ENCODE measurements at places on chromosomes 7 and 10.

- no peak for DNase-seq
Observed at GRCh38 chr10:75665707-75666106, 234.3 kb downstream of the LRMDA start.

DNA sequence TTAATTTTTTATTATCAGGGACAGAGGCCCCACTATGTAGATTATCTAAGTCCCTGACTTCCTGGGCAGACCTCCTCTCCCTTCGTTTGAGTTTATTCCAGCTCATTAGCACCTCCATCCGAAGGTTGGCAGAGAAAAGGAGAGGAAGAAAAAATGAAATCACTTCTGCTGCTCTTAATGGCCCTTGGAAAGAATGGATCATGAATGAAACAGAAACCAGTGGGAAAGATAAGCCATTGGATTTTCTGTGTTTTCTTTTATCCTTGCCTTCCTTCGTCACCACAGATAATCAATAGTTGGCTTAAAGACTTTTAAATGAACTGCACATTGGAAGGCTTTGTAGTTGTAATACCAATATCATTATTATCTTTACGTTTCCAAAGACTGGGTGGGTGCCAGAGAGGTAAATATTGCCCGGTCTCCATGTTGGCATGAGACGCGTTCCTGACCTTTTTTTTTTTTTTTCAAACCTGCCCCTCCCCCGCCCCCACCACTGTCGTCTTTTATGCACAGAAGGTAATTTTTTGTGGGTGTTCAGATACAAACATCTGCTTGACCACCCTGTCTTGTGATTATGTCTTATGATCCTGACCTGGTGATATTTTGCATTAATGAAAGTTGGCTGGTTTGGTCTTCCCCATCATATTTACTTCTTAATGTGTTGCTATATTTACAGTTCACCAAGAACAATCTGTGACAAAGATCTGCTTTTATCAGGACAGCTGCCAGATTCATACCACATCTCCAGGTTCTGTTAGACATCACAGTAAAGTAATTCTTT, 116.8 kb downstream of the ARID5B start:
- DNase-seq: no peak

DNA sequence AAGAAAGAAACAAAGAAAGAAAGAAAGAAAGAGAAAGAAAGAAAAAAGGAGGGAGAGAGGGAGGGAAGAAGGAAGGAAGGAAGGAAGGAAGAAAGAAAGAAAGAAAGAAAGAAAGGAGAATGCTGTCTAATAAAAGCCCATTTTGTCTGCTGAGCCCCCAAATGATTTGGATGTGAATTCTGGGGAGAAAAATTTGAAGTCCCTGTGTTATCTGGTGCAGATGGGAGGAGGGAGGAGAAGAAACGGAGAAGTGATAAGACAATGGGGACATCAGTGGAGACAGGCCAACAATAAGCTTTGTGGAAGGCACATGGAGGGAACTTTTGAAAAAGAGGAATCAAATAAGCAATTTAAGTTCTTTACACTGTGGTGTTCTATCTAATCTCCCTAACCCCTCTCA, 24.6 kb upstream of the TMEM273 start:
- DNase-seq: no peak

DNA sequence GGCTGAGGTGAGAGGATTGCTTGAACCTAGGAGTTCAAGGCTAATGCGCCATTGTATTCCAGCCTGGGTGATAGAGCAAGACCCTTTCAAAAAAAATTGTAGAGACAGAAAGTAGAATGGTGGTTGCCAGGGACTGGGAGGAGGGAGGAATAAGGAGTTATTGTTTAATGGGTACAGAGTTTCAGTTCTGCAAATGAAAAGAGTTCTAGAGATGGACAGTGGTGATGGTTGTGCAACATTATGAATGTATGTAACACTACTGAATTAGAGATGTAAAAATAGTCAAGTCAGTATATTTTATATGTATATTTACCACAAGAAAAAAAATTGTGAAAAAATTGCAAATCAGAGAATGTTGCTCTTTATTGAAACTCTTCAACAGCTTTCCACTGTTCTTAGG, 266.5 kb upstream of the NPY start:
- no peak for DNase-seq

DNA sequence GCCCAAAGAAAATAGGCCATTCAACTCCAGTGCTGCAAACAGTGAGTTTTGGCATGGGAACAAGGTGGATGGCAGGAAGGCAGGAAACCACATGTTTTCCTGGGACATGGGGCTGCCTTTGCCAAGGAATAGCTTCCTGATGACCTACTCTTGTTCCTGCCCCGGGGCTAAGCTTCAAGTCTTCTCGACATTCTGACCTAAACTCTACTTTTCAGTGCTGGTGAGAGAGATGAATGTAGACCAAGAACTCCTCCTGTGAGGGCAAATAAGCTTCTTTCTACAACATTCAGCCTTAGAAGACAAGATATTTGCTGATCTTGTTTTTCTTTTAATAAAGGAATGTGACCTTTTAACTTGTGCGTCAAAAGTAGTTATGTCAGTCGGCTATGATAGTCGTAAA, 199.0 kb downstream of the GPR37 start:
- no peak for DNase-seq

DNA sequence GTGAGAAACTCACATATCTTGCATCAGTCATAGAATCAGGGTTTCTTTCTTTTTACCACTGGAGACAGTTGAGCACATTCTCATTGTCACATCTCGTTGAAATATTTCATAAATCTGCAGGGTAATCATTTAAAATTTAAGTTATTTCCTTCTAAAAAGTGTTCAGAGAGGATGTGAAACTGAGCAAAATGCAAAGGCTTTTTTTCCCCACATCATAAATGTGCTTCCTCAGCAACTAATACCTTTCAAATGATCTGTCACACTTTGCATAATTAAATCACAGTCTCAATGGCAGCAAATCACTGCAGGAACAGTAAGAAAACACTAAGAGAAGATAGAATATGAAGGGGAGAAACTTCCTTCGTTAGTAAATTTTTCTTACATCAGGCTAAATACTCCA, 187.5 kb downstream of the EVX1 start:
- no peak for DNase-seq

- DNase-seq: no peak
Observed at GRCh38 chr7:75739796-75740672, 1.3 kb upstream of the HIP1 start.

DNA sequence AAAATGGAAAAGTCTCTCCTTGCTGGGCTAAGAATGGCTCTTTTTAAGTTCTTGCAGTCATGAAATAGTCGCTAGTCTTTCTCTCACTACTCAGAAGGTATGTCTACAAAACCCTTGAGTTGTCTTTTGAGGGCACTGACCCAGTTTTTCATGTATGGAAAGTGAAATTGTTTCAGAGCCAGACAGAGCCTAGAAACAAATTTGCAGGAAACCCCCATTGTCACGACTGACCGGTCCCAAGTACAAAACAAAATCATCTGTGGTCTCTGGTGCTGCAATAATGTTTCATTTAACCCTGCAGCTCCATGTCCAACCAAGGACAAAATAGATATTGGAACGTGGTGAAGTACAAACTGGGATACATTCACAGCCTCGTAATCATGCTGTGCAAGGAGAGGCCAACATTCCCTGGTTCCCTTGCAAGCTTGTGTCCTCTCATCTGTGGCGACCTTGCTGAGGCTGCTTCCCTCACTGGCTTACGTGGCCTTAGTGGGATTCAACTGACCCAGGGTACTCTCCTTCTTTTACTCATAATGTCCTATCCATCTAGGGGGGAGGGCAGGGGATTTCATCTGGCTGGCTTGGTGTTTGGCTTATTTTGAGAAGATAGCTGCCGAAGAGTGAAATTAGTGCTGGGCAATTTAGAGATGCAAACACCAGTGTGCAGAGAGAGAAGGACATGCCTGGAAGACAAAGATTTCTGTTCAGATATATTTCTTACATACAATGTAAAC, 172.5 kb downstream of the IPMK start:
- DNase-seq: no peak

All from activated T-helper 1 cell treated with anti-CD3 and anti-CD28 coated beads, Interleukin-12 subunit alpha, Interleukin-12 subunit beta, Interleukin-2, Interleukin-4 antibody, amounts not matched to agents 30 ng/mL and 10 ng/mL and 1 ng/mL, durations not matched to agents 14 hours and 24 hours and 36 hours (primary cell).